ENCODE measurements at places on chromosomes 5 and 9.

DNA sequence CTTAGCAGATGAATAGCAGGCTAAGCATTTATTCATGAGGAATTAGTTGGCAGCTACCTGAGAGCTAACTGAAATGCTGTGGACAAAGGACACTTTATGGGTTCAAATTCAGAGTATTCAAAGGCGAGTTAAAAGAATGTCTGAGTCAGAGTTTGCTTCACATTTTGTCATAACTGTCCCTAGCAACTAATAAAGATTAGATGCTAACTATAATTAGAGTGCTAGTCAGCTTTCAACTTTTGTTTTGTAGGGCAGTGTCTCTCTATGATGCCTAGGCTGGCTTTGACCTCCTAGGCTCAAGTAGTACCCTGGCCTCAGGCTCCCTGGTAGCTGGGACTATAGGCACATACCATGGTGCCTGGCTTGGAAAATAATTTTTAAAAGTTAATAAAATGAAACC is 4.6 kb downstream of the SMC5 start:
- DNase-seq = no peak

GRCh38 chr9:91799113-91799744 is 150.8 kb downstream of the ROR2 start:
- no peak for DNase-seq

DNA sequence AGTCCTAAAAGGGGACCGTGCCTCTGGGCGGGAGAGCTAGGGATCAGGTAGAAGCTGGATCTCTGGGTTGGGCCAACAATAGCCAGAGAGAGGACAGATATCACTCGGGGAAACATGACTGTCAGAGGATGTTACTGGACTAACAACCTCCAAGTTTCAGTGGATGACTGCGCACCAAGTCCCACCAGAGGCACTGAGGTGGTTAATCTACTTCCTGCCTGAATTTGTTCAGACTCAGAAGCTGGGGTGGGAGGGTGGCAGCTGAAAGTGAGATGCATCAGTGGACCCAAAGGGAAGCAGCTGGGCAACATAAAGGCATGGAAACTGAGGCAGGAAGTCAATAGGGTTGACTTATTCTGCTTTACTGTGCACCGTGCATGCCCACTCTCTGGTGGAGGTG is 130.1 kb upstream of the SLC44A1 start:
- no peak for DNase-seq

- DNase-seq = no peak
Measured at GRCh38 chr9:5430912-5431311, 6.8 kb downstream of the PLGRKT start.

DNA sequence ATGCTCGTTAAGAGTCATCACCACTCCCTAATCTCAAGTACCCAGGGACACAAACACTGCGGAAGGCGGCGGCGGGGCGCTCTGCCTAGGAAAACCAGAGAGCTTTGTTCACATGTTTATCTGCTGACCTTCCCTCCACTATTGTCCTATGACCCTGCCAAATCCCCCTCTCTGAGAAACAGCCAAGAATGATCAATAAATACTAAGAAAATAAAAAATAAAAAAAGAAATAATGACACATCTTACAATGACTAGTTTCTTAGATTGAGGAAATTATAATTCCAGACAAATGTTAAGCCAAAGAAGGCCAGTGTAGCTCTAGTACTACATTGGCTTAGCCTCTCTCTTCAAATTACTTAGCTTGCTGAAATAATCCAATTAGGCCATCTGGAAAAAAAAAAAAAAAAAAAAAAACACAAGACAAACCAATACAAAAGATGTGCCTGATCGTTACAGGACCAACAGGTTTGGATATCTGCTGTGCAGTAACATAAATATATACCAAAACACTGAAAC is 58.0 kb downstream of the ANXA2R start:
- no peak for DNase-seq

All from stimulated activated effector memory CD8-positive, alpha-beta T cell treated with anti-CD3 and anti-CD28 coated beads, Interleukin-12 subunit alpha, Interleukin-12 subunit beta, amount 100 ng/mL, for 72 hours (primary cell).